NCI-H1930 (cell line): ENCODE measurements at places on chromosomes 2 and 18.

DNA sequence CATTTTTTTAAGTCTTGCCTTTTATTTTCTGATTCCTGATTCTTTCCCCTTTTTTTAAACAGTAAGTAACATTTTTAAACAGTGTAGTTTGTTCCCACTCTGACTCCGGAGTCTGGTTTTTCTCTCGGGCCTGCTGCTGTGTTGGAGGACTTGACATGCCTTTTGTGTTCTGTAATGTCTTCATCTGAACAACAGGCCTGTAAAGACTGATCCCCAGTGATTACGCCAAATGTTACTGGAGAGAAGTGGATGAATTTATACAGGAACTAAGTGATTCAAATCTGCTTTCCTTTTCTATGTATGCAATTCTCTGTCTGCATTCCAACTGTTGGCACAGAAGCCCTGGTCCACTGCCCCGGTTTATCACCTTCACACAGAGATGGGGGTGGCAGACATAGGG, 54.3 kb upstream of the RMDN2 start:
- no peak for DNase-seq

GRCh38 chr2:40027968-40028367, 248.9 kb upstream of the THUMPD2 start:
- DNase-seq = no peak

DNA sequence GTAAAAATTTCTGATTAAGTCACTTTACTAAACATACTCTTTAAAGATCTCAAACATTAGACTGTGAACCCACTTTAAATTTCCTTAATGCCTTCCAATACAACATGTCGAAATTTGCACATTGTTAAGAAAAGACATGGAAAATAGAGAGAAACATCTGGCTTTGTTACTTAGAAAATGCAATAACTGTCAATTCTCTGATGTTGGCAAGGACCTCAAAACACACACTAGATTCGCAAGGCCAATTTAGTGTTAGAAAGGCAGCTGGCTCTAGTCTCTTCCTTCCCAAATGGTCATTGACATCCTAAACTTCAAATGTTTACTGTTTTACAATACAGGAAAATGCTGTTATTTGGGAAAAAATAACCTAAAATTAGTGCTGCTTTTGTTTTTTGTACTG, 110.6 kb downstream of the UPP2 start:
- DNase-seq = no peak

GRCh38 chr2:30694286-30695055, 112.8 kb downstream of the CAPN13 start:
- no peak for DNase-seq

DNA sequence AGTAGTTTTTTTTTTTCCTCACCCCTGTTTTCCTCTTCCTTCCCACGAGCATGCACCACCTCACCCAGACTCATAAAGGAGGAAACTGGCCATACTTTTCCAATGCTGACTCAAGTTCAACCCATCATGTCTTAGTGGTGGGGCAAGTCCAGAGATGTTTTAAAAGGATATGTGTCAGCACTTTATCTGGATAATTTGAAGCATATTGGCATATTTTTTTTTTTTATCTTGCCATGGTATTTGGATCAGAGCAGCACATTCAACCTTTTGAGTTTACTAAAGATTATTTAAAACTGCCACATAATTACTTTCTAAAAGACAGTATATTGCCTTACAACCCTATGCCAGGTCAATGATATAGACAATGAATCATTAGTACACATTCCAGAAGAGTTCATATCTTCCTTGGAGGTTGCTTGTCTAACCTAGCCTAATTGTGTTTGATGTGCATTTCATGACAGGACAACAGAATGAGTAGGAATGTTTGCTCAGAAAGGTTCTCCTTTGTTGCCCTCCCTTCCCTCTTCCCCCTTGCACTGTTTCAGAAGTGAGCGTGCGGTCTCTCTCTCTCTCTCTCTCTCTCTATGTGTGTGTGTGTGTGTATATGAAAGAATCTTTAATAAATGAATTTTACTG, 950.7 kb upstream of the FAM98A start:
- no peak for DNase-seq
